Astrocyte (in vitro differentiated cells and primary cell): ENCODE measurements at places on chromosomes 6 and 20. TPM values are rescaled to one million over a fixed set of nuclear protein-coding genes. Genes with fewer than 3 reads are reported as not detected.

MYCT1 gene
- total RNA-seq: 0.61 and 1.0 TPM in 2 replicates

GJA10 gene
- not detected in 2 replicates for total RNA-seq

DNA sequence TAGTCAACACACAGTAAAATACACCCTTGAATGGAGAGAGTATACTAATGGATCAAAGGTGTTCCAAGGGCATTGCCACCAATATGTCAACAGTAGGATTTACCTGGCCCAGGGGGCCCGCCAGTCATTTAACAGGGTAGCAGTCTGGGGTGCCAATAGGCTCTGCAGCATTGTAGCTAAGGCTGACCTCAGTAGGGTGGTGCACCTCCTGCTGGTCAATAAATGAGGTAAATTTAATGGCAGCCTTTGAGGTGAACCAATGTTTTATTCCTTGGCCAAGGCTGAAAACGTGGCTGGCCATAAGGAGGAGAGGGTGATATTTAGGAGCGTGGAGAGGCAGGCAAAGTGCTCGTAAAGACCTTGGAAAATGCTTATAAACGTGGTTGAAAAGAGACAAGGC is 147.2 kb downstream of the RPS12 start:
- no peak for DNase-seq

GRCh38 chr20:33724439-33725094 is 4.5 kb upstream of the PXMP4 start:
- no peak for DNase-seq

DNA sequence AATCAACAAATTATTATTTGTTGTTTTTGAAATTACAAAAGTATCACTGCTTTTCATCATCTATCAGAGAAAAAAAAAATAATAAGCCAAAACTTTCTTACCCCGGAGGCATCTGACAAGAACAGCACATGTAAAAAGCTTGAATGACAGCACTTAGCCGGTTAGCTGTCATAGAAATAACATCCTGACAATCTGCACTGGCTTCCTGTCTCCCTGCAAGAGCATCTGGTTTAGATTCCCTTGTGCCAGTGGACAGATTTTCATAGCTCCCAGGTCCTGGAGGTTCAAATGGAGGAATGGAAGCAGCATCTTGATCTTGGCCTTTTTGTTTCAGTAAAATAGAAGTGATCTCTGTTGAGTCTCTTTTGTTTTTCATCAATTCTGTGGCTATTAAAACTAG is 74.8 kb downstream of the HACE1 start:
- DNase-seq: peak; percentile 3

DNA sequence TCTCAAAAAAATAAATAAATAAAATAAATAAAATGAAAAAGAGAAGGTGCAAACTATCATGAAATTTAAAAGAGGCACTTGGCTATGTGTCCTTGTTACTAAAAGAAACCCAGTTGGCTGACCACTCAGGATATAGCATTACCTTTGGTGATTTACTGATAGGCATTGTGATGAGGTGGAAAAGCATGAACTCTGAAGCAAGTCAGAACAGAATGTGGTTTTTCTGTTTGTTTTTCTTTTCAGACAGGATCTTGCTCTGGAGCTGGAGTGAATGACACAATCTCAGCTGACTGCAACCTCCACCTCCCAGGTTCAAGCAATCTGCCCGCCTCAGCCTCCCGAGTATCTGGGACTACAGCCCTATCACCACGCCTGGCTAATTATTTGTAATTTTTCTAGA is 31.9 kb downstream of the ZNF184 start:
- DNase-seq: peak; percentile 6

DNA sequence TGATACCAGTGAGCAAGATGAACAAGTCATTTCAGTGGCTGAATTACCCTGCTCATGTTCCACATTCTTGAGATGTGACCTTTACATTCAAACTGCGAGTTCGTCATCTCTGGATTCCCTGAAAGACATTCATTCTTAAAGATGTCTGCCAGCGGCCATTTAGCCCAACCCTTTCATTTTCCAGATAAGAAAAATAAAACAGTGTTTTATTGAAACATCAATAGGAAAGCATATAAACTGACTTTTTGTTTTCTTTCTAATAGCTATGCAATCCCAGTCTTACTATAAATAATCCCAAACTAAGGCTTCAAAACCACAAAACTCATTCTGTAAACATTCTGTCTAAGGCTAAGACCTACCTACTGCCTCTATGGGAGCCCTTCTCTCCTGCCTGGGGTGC is 134.0 kb downstream of the SAMD5 start:
- DNase-seq: peak; percentile 81

NRSN1 gene
- total RNA-seq: not detected in 2 replicates

DNA sequence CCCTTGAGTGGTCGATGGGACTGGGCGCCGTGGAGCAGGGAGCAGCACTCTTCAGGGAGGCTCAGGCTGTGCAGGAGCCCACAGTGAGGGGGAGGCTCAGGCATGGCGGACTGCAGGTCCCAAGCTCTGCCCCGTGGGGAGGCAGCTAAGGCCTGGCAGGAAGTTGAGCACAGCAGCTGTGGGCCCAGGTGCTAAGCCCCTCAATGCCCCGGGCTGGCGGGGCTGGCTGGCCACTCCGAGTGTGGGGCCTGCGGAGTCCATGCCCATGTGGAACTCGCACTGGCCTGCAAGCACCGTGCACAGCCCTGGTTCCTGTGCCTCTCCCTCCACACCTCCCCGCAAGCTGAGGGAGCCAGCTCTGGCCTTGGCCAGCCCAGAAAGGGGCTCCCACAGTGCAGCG is 948.4 kb upstream of the EYS start:
- no peak for DNase-seq

- DNase-seq: no peak
These were observed 36.8 kb upstream of the GSTA3 start for GRCh38 chr6:52946306-52946705.

DNA sequence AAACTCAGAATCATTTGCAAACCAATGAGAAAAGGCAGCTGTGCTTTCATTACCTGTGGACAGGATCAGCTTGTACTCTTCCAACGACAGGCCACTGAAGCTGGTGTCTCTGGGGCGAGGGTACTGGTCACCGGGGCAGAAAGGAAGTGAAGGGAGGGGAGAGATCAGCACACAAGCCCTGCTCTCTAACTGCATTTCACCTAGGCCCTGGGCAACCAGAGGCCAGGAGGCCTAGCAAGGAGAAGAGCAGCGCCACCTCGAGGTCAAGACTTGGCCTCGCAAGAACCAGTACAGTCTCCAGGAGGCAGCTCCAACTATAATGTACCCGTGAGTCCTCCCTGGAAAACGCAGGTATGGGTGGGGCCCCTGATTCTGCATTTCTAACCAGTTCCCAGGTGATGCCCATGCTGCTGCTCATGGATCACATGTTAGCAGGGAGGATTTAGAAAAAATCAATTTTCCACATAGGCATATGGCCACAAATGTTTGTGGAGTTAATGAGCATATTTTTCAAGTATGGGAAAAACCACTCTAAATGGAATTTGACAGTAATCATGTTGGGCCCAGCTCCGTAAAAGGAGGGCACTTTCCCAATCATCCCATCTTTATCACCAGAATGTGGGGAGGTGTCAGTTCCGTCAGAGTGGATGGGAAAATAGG is 11.0 kb downstream of the UQCC2 start:
- DNase-seq: peak; percentile 36

DNA sequence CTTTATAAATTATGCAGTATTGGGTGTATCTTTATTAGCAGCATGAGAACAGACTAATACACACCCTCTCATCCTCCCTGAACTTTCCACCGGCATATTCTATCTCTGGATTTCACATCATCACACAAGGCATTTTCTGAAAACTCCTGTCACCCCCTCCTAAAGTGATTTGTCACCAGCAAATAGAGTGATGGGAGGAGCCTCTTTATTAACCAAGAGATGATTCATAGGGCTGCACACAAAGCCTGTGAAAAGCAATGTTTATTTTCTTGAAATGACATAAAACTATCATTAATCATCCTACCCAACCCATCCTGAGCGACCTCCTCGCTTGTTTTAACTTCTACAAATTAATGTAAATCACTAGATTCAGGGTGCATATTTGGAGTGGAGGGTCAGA is 394.7 kb upstream of the SULF2 start:
- DNase-seq: peak; percentile 84

CLIC5 gene
- 0.14 and 0.32 TPM in 2 replicates for total RNA-seq

TCF21 gene
- total RNA-seq: 0.52 and 0.94 TPM in 2 replicates

PPT2 gene
- total RNA-seq: 25.6 and 33.0 TPM in 2 replicates

- no peak for DNase-seq
These were observed 9.7 kb upstream of the TBC1D7 start for GRCh38 chr6:13338038-13338437.
